ENCODE measurements at places on chromosomes 2 and 18.

DNA sequence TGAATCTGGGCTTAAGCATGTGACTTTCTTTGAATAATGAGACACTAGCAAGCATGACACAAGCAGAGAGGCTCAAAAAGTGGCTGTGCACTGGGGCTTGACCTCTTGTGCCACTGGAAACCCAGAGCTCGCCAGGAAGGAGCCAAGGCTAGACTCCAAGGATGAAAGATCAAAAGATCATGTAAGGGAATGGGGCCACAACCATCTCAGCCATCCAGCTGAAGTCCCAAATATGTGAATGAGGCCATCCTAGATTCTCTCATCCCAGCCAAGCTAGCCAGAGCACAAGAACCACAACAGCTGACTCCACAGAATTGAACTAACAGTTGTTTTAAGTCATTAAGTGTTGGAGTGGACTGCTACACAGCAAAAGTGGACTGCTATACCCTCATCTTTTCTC lies 288.1 kb downstream of the CCDC178 start:
- DNase-seq = no peak

DNA sequence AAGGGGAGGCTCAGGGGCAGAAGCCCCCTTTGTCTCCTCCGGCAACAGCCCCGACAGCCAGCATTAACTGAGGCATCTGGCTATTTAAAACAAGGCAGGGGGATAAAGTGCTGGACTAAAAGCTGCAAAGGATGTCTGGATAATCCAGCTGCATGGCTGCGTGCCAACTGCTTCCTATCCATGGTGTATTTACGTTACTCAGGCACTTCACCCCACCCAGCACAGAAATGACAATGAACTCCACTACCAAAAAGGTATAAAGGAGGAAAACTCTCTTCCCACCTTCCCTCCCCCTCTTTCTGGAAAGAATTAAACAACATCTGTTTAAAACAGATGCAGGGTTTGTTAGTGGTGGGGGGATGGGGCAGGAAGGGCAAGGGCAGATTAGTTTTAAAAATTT lies 82.5 kb downstream of the SPRED2 start:
- DNase-seq = no peak

- DNase-seq = no peak
These were observed 64.0 kb downstream of the RALBP1 start for GRCh38 chr18:9539283-9539682.

- no peak for DNase-seq
These were observed 17.3 kb downstream of the PLCL1 start for GRCh38 chr2:197821550-197822289.

- no peak for DNase-seq
These were observed 54.1 kb upstream of the ODC1 start for GRCh38 chr2:10501980-10502802.
